ENCODE measurements at places on chromosomes 12 and 14.

- DNase-seq: no peak
Measured at GRCh38 chr12:52945389-52946232, 3.3 kb upstream of the KRT18 start.

GRCh38 chr12:103626498-103626897 is 39.4 kb downstream of the STAB2 start:
- no peak for DNase-seq

- DNase-seq: no peak
Measured at GRCh38 chr14:26596543-26597061, 1.2 kb downstream of the NOVA1 start.

GRCh38 chr12:82176026-82176425 is 182.2 kb downstream of the CCDC59 start:
- DNase-seq: no peak

DNA sequence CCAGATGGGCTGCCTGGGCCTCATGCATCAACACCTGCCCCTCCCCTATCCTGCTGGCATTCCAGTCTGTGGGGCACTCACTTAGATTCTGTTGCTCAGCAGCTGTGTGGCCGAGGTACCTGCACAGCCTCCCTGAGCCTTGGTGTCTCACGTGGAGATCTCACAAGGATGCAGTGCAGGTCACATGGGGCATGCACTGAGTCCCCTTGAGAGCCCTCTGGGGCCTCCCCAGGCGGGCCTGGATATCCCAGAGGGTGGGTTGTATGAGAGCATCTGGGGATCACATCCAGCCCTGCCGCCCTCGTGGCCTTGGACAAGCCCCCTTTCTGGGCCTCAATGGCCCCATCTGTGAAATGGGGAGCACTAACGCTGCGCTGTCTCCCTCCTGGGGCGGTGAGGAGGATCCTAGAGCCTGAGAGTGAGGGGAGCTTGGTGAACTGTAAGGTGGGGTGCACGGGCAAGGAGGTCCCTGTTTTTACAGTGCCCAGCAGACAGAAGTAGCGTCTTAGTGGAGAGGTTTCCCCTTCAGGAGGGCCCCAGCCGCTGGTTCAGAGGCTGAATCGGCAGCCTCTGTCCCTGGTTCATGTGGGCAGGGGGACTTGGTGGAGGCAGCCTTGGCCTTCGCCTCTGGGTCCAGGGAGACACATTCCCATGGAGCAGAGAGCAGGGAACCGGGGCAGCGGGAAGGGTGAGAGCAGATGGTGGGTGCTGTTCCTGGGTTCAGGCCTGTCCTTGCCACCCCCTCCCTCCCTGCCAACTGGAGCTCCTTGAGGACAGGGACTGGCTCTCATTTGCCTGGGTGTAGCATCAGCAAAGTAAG is 791 bp upstream of the SLC25A47 start:
- no peak for DNase-seq

- DNase-seq: no peak
Measured at GRCh38 chr14:50733494-50733893, 65.4 kb upstream of the SAV1 start.

DNA sequence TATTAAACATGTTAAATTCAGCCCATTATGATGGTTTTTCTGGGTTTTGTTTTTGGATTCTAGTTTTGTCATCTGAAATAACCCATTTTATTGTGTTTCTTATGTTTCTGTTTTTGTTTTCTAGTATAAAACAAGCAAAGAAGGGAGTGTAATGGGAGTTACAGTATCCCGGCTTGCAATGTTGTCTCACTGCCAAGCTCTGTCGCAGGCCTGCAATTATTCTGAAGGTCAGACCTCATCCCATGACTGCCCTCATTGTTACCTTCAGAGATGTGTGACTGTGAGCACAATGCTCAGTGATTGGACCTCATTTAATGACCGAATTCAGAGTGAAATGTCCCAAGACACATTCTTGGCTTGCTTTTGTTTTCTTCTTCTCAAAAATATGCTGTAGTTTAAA is 73.0 kb upstream of the ATF1 start:
- DNase-seq: no peak

GRCh38 chr14:72880164-72880563 is 13.7 kb downstream of the DPF3 start:
- DNase-seq: no peak

- DNase-seq: no peak
Measured at GRCh38 chr12:70982286-70982685, 61.7 kb upstream of the PTPRR start.

DNA sequence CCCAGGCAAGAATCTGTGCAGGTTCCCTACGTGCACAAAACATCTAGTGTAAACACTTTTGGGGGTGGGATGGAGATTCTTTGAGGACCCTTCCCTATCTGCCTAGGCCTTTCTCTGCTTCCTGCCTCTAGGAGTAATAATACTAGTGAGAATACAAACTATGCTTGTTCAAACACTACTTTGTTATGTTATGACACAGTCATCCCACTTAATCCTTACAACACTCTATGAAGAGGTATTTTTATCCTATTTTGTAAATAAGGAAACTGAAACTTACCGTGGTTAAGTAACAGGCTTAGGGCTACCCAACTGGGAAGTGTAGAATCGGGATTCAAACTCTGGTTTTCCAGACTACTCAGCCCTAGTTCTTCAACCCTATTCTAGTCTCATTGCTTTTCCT is 96.5 kb downstream of the KCNA5 start:
- no peak for DNase-seq

GRCh38 chr12:42935756-42936155 is 346.2 kb upstream of the PRICKLE1 start:
- DNase-seq: no peak

GRCh38 chr14:37172024-37172869 is at the start of gene SLC25A21:
SLC25A21 (minus strand) TSS chr14:37172606.
- DNase-seq: peak; percentile 63

GRCh38 chr12:7835116-7835515 is 37.6 kb downstream of the SLC2A14 start:
- no peak for DNase-seq

GRCh38 chr12:76025601-76026575 is 5.7 kb downstream of the PHLDA1 start:
- DNase-seq: no peak

GRCh38 chr14:92651106-92651757 is 97.2 kb downstream of the LGMN start:
- no peak for DNase-seq

DNA sequence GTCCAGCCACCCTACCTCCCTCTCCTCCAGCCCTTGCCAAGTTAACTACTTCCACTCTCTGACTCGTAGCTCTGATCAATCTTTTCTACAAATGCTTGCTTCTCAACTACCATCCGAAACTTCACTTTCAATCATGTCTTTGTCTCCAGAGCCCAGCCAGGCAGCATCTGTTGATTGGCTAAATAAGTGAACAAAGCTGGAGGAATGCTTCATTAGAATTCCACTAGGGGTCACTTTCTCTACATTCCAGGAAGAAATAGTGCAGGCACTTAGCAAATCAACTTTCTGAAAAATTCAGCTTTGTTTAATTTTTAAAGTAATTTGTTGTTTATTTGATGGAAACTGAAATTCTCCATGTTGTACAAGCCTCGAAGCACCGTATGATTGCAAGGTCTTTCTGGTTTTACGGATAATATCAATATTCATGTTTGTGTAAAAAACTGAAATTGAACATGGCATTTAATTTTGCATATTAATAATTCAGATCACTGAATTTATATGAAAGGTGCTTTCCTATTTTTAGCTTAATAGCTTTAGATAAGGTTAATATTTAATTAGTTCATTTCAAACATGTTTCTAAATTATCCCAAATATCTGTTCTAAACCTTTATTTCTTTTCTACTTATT is 32.4 kb upstream of the HELB start:
- peak; percentile 11 for DNase-seq

GRCh38 chr14:86604561-86604960 is 1074.6 kb downstream of the FLRT2 start:
- no peak for DNase-seq

DNA sequence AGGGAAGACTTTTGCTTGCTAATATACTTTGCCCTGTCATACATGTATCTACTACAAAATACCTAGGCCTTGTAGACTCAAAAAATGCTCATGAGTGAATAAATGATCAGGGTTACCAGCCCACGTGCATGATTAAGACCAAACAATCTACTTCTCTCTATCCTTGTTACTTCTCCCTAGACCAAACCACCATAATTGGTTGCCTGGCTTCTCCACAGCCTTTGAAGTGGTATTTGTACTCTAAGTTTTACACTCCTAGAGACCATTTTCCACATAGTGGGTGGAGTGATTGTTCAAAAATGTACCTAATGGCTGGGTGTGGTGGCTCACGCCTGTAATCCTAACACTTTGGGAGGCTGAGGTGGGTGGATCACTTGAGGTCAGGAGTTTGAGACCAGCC is 14.1 kb upstream of the RPS6KL1 start:
- DNase-seq: no peak

DNA sequence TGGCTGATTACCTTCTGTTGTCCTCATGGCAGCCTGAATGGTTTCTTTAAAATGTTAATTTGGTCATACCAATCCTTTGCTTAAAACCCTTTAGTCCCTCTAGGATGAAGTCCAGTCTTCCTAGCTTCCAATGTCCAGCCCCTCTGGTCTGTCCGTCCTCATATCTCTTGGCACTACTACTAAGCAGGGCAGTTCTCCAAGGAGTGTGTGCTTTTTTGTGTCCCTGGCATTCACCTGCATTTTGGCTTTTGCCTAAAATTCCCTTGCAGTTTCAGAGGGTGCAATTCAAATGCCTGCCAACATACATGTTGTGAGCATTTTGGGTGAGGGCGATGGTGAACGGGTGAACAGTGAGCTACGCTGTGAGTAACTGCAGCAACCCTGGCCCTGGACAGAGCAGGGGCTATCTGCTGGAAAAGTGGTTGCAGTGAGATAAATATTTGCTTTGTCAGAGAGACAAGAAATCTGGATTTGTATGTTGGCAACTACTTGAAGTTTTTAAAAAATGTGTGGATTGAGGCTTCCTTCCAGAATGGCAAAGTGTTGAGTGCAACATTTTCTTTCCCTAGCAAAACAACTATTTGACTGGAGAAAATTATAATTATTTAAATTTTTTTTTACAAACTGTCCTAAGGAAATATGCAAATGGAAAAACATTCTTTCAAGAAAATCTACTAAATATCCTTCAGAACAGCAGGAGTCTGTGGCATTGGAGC is 14.6 kb downstream of the GALNT8 start:
- no peak for DNase-seq

DNA sequence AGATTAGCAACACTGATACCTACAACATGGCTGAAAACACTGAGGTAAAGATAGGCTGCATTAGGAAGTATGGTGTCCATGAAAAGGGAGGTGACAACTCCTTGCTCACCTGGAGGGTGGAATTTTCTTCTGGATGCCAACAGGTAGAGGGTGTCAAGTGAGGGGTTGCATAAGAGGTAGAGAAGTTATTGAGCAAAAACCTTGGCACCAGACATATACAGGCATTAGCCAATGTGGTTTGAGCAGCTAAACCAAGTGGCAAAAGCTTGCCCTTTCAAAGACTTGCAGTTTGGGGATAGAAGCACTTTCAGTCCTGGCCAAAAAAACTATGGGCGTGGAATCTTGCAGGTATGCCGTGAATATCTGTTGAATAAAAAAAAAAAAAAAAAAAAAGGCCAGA is 3.8 kb downstream of the RITA1 start:
- no peak for DNase-seq

- DNase-seq: no peak
Measured at GRCh38 chr14:101351146-101351545, 210.1 kb upstream of the DIO3 start.

GRCh38 chr14:97410667-97411620 is 613.8 kb downstream of the VRK1 start:
- no peak for DNase-seq

DNA sequence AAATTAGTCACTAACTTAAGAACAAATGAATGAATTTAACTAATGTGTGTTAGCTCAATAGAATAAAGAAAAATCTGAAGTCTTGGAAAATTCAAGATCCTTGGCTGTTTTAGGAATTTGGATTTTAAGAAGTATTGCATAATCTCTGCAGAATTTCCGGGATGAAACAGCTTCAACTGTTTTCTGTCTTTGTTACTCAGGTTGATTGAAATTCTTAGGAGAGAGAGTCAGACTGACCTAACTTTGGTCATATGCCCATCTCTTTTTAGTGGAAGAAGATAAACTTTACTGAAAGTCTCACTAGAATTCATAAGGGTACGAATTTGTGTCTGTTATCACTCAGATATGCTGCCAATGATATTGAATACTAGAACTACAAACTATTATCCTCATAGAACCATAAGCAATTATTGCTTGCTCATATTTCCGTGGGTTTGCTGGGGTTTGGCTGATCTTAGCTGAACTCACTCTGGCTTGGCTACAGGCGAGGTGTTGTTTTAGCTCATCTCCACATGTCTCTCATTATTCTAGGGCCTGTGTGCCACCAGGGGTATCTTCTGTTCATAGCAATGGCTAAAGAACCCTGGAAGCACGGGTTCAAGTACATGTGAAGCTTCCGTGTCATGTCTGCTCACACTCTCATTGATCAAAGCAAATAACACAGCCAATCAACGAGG is 257.4 kb upstream of the NOVA1 start:
- no peak for DNase-seq

DNA sequence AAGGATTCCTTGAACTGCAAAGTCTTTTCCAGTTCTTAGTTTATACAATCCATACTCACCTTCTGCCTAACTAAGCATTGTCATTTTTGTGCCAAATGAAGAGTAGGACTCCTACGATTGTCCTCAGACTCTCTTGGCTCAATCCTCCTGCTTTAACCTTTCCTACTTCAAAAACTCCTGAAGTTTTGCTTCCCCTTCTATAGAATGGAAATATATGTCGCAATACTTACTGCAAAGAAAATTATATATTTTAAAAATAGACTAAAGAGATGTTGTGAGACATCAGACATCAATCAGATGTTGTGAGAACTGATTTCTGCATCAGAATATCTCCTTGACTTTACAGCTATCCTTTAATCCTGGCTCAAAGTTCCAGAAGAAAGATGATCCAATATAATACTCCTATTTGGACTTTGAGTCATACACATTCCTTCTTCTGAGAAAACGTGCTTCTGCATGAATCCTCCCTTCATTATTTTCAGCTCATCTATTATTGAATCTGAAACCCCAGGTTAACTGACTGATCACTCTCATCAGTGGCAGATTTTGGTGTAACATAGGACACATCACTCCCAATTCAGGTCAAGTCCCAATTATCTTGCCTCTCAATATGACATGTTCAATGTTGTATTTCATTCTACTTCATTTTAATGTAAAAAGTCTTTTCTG is 48.8 kb downstream of the A2M start:
- no peak for DNase-seq

GRCh38 chr12:19641235-19642080 is 202.2 kb downstream of the AEBP2 start:
- DNase-seq: no peak

DNA sequence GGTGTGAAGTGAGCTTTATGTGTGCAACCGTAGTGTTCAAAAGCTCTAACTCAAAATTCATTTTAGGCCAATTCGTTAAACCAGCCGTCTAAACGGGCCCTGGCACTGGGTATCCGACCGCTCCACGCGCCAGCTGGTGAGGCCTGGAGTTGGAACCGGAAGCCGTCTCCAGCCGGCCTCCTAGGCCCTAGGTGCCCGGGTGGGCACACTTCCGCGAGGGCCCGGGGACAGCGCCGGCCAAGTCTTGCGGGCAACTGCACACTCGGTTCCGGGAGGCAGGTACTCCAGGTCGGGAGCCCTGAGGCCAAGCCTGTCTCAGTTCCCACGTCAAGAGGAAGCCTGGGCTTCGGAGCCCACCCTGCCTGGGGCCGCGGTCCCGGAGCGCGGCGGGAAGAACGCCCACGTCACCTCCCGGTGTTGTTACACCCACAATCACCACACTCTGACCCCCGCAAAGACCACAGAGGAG is 16.2 kb downstream of the OTX2 start:
- no peak for DNase-seq

GRCh38 chr14:37889087-37889486 is 293.7 kb downstream of the TTC6 start:
- no peak for DNase-seq
